ENCODE measurements at places on chromosomes 2 and 18. TPM values are rescaled to one million over a fixed set of nuclear protein-coding genes. Genes with fewer than 3 reads are reported as not detected.

Gene SULT1C4
- total RNA-seq: 9.6 TPM

Gene RGPD8
- 11.5 TPM for total RNA-seq

Gene B3GNT2
- total RNA-seq: 13.4 TPM

Gene HOXD12
- total RNA-seq: not detected

Gene CKAP2L
- total RNA-seq: 0.05 TPM

Data from left cardiac atrium (tissue), 4 donors.